ENCODE measurements at places on chromosomes 13 and 19. TPM values are rescaled to one million over a fixed set of nuclear protein-coding genes. Genes with fewer than 3 reads are reported as not detected.

GRCh38 chr13:95117092-95117491 is 184.2 kb downstream of the ABCC4 start:
- DNase-seq: no peak

GRCh38 chr19:6720369-6721137 is at the start of gene C3:
Gene C3, minus strand, starts transcription at chr19:6720650. Its CDS starts 61 bp downstream, at chr19:6720589.
- DNase-seq: peak; percentile 92

DNA sequence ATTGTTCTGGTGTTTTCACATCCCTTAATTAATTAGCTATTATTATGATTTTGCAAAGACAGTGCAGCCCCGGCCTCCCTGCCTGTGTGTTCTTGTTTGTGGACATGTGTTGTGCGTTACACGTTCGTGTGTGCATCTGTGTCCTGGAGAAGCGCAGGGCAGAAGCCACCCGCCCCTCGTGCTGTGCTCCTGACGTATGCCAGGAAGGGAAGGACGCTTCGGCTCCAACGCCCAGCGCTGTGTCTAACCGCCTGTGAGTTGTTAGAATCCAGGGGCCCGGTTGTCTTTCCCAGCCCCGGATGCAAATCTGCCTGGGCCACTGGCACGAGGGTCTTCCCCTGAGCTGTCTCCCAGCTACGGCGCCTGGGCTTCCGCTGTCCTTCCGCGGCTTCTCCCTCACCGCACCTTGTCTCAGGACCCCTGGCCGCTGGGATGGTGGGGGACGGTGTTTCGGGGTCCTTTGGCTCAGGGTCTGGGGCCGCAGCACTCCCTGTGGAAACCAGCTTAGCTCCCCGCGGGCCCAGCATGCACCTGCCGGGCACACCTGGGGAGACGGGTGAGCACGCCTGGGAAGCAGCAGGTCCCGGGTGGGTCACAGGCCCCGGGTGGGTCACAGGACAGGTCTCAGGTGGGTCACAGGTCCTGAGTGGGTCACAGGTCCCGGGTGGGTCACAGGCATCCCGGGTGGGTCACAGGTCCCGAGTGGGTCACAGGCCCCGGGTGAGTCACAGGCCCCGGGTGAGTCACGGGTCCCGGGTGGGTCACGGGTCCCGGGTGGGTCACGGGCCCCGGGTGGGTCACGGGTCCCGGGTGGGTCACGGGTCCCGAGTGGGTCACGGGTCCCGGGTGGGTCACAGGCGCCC is 51.5 kb downstream of the GAS6 start:
- no peak for DNase-seq

The OLFM2 gene
- total RNA-seq: 0.82 TPM

The ITM2B gene
- 429 TPM for total RNA-seq

The ICAM5 gene
- 1.2 TPM for total RNA-seq

GRCh38 chr19:41935760-41936415 is 7.6 kb upstream of the ERFL start:
- no peak for DNase-seq

The C19orf73 gene
- 0.54 TPM for total RNA-seq

DNA sequence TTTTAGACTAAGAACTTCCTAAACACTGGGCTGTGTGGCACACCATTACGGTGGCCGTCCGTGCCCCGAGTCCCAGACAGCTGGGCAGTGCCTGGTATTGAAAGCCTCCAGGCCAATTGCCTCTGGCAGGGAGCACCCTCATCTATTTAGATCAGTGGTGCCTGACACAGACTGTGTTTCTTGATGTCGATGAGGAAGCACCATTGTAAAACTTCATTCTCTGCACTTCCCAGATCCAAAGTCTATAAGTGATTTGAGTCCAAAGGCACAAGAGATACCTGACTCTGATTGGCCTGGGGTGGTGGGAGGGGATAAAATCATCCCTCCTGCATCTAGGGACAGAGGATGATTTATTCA is 8.5 kb upstream of the STK24 start:
- no peak for DNase-seq

The ITGBL1 gene
- total RNA-seq: 301 TPM
